ENCODE measurements at places on chromosomes 13 and 19.

- DNase-seq, result no peak
Observed at GRCh38 chr13:110228936-110229904, 77.7 kb downstream of the COL4A1 start.

GRCh38 chr13:21616880-21617279 is 12.9 kb upstream of the MICU2 start:
- no peak for DNase-seq

- no peak for DNase-seq
Observed at GRCh38 chr13:45398877-45399276, 19.3 kb downstream of the SLC25A30 start.

- peak; percentile 14 for DNase-seq
Observed at GRCh38 chr13:97978651-97979050, 25.2 kb downstream of the IPO5 start.

- DNase-seq, result no peak
Observed at GRCh38 chr13:112970552-112971287, 1.7 kb downstream of the MCF2L start.

GRCh38 chr19:28372576-28373247 is 840.2 kb downstream of the UQCRFS1 start:
- no peak for DNase-seq

DNA sequence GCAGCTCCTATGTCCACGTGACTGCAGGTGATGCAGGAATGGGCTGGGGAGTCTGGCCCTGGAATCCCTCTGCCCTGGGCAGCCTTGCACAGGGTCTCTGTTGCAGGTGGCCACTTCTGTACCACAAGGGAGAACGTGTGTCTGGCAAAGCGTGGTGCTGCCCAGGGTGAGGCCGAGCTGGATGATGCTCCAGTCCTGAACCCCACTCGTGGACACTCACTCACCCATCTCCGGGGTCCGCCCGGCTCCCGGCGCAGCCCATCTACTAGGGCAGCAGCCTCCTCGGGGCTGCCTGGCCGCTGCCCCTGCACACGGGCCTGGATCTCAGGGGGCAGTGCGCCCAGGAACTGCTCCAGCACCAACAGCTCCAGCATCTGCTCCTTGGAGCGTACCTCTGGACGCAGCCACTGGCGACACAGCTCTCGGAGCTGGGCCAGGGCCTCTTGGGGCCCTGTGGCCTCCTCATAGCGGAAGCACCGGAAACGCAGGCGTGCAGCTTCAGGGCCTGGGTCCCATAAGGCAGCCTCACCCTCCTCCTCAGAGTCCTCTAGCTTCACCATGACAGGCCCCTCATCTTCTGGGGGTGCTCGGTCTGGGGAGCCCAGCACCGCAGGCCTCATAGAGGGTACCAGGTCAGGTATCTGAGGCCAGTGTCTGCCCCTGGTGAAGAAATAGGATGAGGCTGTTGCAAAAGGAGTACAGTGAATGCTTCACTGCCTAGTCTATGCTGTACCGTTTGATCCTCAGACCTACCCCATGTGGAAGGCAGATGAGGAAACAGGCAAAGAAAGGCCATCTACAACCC is 2.2 kb downstream of the MZF1 start:
- DNase-seq, result no peak

GRCh38 chr19:8699908-8700307 is 1.3 kb upstream of the ACTL9 start:
- no peak for DNase-seq

GRCh38 chr19:51338563-51339312 is 3.2 kb downstream of the VSIG10L start:
- DNase-seq, result peak; percentile 38

- no peak for DNase-seq
Observed at GRCh38 chr19:18513868-18514267, 8.0 kb downstream of the ELL start.

GRCh38 chr13:111323549-111323948 is 3.1 kb downstream of the TEX29 start:
- no peak for DNase-seq

GRCh38 chr19:49836176-49837008 is 14.6 kb upstream of the PTOV1 start:
- no peak for DNase-seq

GRCh38 chr13:41633776-41634175 is 176.4 kb downstream of the RGCC start:
- no peak for DNase-seq

DNA sequence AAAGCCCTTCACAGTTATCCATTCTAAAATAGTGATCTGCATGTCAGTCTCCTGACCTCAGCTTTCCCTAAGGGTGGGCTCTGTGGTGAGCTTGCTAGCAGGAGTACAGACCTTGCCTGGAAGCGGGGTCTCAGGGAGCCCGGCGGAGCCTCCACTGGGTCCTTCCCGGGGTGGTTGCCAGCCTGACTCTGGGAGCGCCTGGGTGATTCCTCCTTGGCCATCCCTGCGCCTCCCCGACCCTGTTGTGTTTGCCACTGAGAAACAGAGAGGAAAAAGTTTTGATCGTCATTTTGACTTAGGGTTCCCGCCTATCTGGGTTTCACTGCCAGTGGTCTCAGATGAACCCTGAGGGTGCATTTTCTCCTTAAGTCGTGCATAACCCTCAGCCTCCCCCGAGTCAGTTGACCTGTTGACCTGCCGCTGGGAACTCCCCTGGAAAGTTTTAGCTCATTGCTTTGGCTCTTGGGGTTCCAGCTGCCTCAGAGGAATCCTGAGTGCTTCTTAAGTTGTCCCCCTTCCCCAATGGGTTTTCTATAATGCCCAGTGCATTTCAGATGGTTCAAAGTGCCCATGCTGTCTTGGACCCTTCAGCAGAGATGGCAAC is 117.8 kb downstream of the RAB20 start:
- DNase-seq, result no peak

GRCh38 chr13:38417727-38418126 is 68.1 kb downstream of the UFM1 start:
- DNase-seq, result peak; percentile 9

DNA sequence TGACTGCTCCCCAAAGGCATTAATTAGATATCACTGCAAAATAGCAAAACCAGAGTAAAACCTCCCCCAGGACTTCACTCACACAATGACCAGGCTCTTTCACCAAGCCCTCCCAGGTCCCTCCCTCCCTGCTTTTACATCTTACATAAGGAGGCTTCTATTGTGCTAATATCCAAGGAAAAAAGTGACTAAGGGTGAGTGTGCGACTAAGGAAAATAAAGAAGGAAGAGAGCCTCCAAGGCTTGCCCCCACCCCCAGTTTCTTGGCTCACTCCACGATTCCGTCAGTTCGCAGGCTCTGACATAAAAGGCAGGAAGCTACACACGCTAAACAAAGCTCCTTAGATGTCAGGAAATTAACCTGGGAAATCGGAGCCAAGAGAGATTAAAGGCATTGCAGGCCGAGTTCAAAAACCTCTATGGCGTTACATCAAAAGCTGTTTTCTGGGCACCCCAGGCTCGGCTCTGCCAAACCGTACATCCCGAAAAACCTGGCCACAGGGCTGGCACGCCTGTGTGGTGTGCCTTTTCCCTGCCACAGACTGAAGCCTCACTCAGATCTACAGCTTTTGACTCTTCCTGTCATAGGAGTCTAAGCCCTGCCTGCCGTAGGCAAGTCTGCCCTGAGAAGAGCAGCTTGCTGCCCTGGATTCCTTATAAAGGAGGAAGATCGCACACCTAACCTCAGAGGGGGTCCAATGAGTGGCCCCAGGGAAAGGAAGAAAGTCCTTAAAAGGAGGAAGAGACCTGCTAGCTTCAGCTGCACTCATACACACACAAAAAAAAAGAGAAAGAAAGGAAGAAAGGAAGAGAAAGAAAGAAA is 67.0 kb upstream of the SERP2 start:
- DNase-seq, result peak; percentile 76

DNA sequence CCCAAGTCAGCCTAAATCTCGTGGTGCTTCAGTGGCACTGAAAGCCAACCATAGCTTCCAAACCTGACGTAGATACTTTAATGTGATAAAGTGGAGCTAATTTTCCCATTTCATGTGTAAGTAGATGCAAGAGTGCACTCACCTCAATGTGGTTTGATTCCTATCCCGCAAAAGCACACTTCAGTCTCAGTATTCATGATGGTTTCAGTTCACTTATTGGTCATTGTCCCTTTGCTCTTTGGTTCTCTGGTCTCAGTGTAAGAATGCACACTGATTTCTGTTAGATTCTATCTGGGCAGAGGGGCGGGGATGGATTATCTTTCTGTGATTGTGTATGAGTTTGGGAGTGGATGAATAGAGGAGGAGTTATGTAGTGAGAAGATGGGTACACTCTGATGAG is 340.6 kb downstream of the KCNRG start:
- no peak for DNase-seq

GRCh38 chr19:16364231-16364865 is 39.7 kb downstream of the KLF2 start:
- DNase-seq, result no peak

DNA sequence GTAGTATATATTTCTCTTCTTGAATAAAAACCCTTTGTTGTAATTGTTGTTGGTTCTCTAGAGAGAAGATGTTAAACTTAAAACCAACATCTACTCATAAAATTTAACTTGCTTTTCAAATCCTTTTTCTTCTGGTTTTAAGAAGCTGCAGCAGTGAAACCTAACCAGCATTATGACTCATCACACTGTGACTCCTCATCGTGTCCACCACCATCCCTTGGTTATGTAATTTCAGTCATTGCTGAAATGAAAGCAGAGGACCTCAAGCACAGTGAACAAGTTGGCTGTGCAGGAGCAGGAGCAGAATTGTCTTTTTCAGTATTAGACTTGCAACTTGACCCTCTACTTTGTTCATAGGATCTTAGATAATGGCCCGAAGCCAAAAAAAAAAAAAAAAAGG is 64.9 kb upstream of the HTR2A start:
- DNase-seq, result no peak

DNA sequence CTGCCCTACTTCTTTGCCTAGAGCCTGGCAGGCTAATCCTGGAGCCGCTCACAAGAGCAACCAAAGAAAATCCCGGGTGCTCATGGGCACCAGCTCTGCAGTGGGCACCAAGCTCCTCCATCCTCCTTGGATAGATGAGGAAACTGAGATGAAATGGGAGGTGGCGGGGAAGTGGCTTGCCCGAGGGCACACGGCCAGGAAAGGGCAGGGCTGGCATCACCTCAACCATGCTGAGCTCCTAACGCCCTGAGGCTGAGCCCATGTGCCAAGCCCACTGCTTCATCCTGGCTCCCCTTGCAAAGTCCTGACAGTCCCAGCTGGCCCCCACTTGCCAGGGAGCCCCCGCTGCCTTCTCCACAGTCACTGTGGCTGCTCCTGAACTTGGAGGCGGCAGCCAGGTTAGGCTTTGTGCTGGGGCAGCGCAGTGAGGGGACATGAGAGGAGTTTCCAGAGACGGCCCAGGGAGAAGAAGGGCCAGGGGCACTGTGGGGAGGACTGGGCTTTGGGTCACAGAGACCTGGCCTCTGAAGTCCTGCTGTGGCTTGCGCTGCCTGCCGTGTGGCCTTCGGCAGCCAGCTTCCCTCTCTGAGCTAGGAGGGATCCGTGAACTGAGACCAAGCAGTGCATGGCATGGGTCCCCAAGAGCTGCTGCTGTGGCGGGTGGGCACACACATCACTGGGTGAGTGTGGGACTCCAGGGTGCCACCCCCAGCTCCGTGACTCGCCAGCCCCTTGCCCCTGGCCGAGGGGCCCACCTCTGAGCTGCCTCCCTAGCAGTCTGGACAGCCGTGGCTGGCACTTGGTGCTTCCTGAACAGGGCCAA is 17.5 kb downstream of the TMED1 start:
- DNase-seq, result no peak

DNA sequence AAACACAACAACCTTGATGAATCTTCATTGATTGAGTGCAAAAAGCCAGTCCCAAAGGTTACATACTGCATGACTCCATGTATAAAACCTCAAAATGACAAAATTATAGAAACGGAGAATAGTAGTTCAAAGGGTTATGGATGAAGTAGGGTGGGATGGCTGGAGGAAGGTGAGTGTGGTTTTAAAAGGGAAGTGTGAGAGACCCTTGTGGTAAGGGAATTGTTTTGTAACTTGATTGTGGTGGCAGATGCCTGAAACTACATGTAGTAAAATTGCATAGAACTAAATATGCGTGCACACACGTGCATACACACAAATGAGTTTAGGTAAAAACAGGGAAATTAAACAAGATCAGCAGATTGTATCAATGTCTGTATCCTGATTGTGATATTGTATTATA is 340.7 kb downstream of the MTUS2 start:
- DNase-seq, result no peak

GRCh38 chr19:48946463-48947257 is 8.0 kb upstream of the BAX start:
- no peak for DNase-seq

DNA sequence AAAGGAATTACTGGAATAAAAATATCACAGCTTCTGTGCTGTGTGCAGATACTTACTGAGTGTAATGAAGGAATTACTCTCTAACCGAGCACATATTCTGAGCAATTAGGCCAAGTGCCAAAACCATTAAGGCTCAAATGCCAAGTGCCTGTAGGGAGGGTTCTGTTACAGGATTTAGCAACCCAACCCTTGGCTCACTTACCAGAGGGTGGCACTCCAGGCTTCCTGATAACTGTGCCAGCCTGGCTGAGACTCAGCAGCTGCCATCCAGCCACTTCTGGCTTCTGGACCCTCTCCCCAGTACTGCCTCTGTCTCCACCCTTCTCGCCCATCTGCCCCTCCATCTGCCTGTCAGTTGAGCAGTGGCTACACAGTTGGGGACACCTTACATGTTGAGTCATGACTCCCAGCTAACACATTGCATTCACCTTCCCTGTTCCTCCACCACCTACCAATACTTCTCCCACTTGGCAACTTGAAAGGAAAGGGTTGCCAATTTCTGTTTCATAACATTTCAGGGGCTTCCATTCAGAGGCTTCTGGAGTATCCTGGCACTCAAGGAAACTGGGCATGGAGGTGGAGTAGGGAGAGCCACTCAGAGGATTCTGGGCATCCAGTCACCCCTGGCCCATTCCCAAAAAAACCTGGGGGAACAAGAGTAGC is 110.5 kb downstream of the COG6 start:
- peak; percentile 41 for DNase-seq

DNA sequence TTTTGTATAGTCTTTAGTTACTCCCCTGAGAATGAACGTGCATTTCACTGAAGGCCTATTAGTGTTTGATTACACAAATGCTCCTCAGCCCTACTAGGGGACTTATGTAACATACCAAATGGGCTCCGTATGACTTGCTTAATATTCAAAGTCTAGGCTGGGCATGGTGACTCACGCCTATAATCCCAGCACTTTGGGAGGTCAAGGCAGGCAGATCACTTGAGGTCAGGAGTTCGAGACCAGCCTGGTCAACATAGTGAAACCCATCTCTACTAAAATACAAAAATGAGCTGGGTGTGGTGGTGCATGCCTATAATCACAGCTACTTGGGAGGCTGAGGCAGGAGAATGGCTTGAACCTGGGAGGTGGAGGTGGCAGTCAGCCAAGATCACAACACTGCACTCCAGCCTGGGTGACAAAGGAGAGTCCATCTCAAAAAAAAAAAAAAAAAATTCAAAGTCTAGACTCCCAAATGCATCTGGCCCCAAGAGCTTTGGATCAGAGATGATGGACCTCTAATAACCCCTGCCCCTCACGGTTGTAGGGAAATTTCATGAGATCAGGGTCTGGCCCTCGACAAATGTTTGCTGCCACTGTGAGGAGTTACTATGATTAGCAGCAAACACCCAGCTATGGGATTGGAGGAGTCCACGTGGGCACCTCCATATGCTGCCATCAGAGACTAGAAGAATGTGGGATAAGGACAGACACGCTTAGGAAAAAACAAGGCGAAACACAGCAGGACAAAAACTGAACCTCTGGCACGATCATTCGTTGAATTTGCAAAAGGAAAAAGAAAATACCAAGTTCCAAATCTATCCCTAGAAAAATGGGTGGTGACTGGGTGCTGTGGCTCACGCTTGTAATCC is 4.6 kb downstream of the FBXO17 start:
- no peak for DNase-seq

All from NCI-H146 (cell line).